ENCODE measurements at places on chromosomes 7 and 10. TPM values are rescaled to one million over a fixed set of nuclear protein-coding genes. Genes with fewer than 3 reads are reported as not detected.

EPHA1 gene
- total RNA-seq = 18.9 TPM

- no peak for DNase-seq
These were observed 14.6 kb downstream of the IFIT3 start for GRCh38 chr10:89342206-89342958.

- DNase-seq = no peak
These were observed 215.8 kb downstream of the ZMYND11 start for GRCh38 chr10:350981-351501.

DNA sequence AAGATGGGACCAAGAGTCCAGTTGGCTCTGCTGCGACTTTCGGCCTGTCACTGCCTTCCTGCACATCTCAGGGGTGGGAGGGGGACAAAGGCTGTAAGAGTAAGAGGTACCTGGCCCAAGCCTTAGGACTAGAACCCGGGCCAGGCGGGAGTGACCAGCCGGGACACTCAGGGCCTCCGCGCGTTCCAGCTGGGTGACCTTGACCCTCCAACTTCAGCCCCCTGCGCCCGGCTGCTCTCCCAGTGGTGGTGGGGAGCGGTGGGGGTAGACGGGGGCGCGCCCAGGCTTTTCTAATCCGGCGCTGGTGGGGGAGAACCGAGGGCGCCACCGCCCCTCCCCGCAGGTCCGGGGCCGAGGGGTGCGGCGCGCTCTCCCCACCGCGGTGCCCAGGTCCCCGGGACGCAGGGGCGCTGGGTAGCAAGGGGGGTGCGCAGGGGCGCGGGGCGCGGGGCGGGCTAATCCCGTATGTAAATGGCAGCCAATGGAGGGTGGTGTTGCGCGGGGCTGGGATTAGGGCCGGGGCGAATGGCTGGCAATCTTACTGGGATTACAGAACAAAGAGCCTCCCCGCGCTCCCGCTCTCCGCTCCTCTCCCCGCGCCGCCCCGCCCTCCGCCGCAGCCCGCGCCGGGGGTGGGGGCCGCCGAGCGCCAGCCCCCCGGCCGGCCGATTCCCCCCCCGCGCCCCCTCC lies at the start of gene GTF2IRD1:
Gene GTF2IRD1 (plus strand): TSS at position 585 of the 690 bp plus-strand sequence. CDS start 54,175 bp downstream, outside the sequence.
- DNase-seq = peak; percentile 91

DNA sequence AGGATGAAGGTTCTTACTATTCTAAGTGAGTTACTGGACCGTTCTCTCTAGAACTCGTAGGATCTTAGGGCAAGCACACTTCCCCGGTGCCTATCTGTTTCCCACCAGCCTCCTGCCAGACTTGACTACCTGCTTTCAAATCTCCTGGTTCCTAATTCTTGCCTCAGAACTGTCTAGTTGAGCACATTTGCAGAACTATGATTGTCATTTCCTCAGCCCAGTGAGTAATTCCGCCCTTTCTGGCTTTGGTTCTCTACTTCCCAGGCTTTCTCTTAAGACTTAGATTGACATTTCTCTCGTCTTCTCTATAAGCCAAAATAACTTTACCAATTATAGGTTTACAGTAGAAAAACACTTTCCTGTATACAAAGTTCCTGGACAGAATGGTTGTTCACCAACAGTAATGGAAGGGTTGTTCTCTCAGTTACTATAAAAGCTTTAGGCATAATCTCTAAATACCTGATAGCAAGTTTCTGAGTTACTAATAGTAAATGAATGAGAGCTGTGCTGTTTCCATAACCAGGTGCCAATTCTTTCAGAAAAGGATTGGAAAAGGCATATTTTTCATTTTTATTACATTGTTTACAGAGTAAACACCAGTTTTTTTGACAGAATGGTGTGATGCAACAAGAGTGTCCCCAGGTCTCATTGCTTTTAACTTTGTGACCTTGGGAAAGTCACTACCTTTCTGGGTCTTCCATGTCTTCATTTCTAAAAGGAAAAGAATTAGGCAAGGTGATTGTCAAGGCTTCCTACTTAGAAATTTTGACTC lies 41.1 kb downstream of the PLEKHA8 start:
- DNase-seq = no peak

DNA sequence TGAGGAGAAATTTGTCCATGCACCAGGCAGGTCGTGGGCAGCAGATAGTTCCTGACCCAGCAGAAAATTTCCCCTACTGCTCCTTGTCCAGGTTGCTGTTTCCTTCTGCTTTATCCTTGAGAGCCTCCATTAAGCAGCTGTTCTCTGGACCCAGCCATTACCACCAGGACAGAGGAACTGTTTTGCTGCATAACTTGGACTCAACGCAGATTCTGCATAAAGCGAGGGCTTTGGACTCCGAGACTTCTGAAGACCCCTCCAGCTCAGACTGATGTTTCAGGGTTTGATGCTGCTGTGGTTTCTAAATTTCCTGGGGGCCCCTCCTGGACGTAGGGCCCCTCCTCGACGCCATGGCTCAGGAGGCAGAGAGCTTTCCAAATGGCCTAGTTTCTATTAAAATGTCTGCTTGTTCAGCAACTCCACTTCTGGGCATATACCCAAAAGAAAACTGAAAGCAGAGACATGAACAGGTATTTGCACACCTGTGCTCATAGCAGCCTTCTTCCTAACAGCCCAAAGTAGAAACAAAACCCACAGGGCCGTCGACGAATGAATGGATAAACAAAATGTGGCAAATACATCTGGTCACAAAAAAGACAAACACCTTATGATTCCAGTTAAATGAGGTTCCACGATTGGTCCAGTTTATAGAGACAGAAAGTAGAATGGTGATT lies 28.3 kb upstream of the LMTK2 start:
- DNase-seq = no peak
